ENCODE measurements at places on chromosomes 6 and 20.

- no peak for DNase-seq
These were observed 1005.4 kb downstream of the GRIK2 start for GRCh38 chr6:102398788-102399390.

GRCh38 chr6:137471986-137472385 lies 22.2 kb downstream of the OLIG3 start:
- DNase-seq = no peak

DNA sequence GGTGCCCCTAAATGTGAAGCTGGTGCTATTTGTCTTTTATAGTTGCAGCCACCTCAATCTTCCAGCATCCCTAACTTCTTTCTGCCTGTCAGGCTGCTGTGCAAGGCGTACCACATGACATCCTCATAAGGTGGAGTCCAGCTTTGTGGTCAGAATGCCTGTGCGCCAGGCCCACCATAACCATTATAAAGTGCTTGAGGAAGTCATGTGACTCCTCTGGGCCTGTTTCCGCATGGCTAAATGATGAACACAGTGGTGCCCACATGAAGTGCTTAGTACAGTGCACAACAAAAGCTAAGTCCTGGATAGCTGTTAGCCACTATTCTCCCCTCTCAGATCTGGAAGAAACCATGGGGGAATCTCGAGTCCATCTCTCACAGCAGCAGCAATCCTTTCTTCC lies 75.6 kb downstream of the INSM1 start:
- no peak for DNase-seq

DNA sequence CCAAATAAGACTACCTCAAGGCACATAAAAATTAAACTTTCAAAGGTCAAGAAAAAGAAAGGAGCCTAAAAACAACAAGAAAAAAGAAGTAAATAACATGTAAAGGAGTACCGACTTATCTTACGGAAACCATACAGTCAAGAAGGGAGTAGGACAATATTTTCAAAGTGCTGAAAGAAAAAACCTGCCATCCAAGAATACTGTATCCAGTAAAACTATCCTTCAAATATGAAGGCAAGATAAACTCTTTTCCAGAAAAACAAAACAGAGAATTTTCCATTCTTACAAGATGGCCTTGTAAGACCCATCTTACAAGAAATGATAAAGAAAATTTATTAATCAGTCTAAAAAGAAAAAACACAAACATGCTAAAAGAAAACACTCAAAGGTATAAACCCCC lies 302.2 kb downstream of the LMBRD1 start:
- DNase-seq = no peak

- DNase-seq = peak; percentile 70
These were observed 57.9 kb downstream of the TRIM38 start for GRCh38 chr6:26020329-26021000.

- DNase-seq = no peak
These were observed 190.8 kb downstream of the ANKRD60 start for GRCh38 chr20:58037631-58038030.

DNA sequence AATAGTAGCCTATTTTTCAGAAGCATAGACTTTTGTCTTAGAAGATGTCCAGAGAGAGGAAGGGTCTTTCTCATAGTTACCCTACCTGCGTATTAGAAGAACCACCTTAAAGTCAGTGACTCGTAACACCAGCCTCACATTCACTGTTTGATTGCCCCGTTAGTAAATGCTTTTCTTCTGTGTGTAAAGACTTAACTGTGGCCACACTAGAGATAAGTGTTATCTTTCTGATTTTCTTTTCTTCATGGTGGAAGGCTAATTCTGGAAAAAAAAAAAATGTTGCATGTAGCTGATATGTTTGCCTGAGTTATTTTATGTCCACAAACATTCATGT lies 83.9 kb downstream of the SAMD3 start:
- DNase-seq = no peak

DNA sequence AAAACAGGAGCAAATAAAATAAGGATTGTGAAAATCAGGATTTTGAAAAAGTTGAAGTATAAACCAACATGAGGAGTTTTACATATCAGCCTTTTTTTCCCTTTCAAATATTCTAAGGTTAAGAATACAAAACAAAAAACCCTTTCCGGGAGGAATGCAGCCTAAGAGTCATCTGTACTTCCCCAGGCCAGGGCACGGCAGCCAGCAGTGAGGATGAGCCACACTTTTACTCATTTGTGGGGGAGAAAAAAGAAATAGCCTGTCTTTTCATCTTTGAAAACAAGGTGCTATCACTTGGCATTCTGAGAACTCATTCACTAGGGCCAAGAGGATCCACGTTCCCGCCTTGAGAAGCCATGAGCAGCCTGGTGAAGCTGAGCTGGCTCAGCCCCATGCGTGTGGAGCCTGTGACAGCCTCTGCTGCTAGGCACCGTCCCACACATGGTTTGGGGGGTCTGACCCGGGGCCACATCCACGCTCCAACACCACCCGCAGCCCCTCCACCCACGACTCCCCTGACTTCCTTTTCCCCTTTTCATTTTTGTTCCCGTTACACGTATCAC lies 11.2 kb downstream of the SLC22A1 start:
- no peak for DNase-seq

DNA sequence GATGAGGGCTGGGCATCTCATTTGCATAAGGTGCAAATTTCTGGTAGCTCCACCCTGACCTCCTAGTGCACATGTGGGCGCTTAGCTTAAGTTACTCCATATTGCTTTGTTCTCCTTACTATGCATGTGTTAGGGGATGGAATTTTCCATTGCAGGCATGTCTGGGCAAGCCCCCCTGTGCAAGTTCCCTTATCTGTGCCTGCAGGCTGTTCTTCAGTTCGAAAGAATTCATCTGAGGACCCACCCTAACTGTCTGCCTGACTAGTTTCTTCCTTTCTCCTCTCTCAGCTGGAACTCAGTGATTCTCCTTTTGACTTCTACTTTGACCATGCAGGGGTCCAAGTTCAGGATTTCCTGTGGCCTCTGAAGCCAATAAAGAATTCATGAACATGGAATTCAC lies 30.2 kb downstream of the CCDC170 start:
- DNase-seq = no peak

DNA sequence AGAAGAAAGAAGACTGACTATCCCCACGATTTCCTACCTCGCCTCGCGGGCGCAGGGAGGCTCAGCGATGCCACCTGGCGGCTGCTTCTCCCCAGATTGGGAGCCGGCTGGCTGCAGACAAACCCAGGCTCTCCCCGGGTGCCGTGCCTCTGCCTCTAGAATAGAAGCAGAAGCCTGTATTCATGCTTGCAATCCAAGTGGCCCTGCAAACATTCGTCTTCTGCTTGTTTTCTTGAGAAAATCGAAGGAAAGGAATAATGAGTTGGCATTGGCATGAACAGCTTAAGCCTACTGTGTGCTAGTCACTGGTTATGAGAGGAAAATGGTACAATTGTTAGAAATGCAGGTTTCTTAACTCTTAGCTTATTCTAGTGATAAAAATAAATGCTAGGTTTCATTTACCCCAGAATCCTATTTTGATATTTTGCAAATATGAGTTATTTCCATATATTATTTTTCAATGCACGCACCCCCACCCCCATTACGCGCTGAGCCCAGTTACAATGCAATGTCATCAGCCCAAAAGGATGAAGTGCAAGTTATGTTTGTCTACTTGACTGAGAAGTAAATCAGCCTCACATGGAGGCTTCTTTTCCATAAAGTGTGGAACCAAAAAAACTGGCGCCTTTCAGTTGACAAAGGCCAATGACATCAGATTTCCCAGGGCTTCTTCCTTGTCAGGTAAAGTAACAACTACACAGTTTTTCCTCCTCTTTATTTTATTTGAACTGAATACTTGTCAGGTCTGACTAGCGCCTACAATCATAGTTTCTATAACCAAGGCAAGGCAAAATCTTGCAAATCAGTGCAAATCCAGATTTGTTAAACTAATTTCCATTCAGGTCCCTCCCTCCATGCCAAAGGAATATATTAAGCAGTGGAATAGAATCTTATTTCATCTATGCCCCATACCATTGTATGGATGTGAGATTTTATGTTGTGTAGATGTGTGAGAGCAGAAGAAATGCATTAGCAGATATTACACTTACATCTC lies 3.9 kb upstream of the SOX4 start:
- DNase-seq = peak; percentile 66

- DNase-seq = no peak
These were observed 772.1 kb upstream of the MAP3K7 start for GRCh38 chr6:91358986-91359385.

Measured in gastrocnemius medialis (tissue), 4 donors.